ENCODE measurements at places on chromosomes 6 and 20. TPM values are rescaled to one million over a fixed set of nuclear protein-coding genes. Genes with fewer than 3 reads are reported as not detected.
A peak's percentile ranks its signal among the peaks of the same experiment; 100 is the strongest.

The USP49 gene
- total RNA-seq = 7.3 TPM

The PRICKLE4 gene
- not detected for total RNA-seq

The IL17A gene
- 5.5 TPM for total RNA-seq

The EPHA7 gene
- total RNA-seq = not detected

The PEX7 gene
- total RNA-seq = 4.5 TPM

The IP6K3 gene
- not detected for total RNA-seq

The SOX18 gene
- total RNA-seq = 0.25 TPM

DNA sequence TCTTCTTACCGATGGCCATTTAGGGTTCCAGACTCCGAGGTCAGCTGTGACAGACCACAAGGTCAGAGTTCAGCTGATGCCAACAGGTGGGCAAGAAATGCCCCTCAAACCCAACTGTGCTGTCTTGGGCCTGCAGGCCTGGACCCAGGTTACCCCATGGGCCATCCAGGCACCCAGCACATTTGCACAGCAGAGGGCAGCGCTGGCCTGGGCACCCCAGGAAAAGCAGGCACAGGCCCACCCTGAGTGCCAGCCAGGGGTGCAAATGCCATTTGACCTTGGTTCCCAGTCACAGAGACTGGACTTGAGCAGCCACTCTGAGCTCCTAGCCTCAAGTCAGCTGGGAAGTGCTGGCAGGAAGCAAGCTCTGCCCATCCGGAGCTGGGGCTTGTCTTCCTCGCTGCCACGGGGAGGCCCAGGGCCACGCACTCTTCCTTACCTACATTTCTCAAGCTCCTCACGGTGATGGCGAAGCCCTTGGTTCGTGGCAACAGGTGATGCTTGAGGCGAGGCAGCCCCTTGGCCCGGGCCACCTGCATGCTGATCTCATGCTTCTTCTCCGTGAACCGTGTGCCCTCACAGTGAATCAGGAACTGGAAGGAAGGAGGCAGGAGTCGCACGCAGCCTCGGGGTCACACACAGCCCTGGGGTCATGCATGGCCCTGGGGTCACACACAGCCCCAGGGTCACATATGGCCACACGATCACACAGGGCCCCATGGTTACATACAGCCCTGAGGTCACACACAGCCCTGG lies 120.8 kb downstream of the AGPAT4 start:
- DNase-seq = peak; percentile 27

DNA sequence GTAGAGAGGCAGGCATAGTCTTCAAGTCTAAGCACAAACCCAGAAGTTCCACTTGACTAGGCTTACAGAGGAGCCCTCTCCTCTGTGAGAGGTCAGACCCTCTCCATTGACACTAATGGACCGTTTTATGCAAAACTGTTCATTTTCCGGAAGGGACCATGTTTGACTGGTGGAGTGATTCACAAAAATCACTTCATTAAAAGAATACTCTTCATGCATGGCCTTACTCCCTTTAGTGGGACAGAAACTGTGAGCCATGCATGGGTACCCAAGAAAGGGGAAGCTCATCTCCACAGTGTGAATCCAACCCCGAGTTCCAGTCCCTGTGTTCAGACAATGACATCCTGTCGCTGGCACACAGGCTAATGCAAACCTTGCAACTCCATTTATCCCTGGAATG lies 63.2 kb downstream of the OLIG3 start:
- no peak for DNase-seq

- DNase-seq = no peak
Observed at GRCh38 chr6:154783229-154783628, 50.0 kb downstream of the SCAF8 start.

DNA sequence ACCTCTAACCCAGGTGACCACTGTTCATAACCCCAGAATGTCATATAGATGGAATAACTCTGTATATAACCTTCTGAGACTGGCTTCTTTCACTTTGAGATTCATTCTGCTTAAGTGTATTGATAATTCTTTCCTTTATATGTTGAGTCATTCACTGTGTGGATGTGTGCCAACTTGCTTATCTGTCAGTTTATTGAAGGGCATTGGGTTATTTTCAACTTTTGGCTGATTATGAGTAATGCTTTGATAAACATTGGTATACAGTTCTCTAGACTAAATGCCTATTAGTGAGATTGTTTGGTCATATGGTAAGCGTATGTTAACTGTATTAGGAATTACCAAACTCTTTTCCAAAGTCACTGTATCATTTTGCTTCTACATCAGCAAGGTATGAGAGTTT lies 453.4 kb upstream of the SPTLC3 start:
- DNase-seq = no peak

DNA sequence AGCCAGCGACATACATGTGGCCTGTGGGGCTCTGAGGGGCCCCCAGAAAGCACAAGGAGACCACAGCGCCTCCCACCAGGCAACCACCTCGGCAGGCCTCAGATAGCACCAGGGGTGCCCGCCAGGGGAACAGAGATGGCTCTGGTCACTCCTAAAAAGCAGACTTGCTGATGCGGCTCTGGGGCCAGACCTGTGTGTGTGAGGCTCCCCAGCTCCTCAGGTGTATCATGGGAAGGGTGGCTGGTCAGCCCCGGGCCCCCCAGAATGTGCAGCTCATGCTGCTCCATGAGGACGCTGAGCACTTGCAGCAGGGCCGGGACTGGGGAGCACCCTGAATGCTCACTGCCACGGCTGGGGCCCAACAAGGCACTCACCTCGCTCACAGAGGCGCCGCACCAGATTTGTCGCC lies 60.2 kb downstream of the PYGB start:
- DNase-seq = no peak

DNA sequence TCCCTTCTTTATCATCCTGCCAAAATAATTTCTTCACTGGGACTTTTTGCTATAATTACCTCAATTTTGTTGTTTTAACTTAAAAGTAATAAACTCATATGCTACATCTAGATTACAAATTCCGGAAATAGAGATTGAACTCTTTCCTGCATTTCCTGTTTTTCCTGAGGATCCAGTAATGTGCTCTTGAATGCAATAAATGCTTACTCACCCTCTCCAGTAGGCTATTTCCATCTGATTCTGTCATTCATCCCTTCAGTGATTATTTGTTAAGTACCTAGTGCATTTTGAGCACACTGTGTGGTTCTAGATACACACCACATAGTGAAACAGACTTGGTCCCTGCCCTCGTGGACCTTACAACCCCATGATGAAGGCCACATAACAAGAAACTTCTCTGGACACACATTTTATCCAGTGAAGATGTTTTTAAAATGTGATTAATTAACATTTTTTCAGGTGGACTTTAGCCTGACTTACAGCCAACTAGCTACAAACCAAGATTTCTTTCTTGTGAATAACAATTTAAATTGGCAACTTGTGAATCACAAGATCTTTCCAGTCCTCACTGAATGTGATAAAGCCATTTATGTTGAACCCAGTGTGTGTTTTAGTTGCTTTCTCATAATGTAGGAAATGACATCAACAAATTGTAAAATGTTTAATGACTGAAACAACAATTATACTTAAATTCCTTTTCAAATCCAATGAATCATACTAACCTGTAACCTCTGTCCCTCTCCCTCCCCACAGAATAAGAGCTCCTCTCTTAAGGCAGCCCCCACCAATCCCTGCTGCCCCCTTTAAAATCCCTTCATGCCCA lies 272.3 kb downstream of the KHDC1L start:
- DNase-seq = no peak

GRCh38 chr6:20608356-20608755 lies 74.1 kb downstream of the CDKAL1 start:
- DNase-seq = no peak

Data from activated CD4-positive, alpha-beta memory T cell treated with anti-CD3 and anti-CD28 coated beads, Interleukin-2, amount 10 ng/mL, durations not matched to agents 7 days and 5 days (primary cell).